Progenitor cell of endocrine pancreas (in vitro differentiated cells): ENCODE measurements at places on chromosomes 4 and X.

DNA sequence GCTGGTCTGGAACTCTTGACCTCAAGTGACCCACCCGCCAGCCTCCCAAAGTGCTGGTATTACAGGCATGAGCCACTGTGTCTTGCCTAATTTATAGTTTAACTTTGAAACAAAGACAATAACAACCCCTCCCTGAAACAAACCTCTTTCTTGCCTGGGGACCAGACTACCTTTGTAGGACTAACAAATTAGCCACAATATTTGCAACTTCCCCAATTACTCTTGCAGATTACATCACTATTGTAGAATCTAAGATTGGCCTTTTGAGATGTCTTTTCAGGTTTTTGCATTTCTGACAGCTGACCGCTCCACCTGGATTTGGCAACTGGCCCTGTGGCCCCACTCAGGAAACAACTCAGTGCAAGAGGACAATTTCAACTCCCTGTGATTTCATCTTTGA lies 84.8 kb downstream of the AKAP4 start:
- no peak for DNase-seq

- no peak for DNase-seq
These were observed 14.2 kb downstream of the CHST7 start for GRCh38 chrX:46587753-46588171.

- no peak for DNase-seq
These were observed 8.9 kb upstream of the RGS12 start for GRCh38 chr4:3283916-3284315.

DNA sequence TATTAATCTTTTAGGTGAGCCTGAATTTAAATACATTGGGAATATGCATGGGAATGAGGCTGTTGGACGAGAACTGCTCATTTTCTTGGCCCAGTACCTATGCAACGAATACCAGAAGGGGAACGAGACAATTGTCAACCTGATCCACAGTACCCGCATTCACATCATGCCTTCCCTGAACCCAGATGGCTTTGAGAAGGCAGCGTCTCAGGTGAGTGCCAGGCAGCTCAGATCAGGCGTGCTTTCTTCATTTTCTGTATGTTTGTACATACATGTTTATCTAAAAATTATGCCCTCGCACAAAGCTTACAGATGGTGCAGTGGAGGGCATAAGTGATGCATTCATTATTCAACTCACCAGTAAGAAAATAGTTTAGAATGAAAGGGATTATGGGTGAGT lies 85.6 kb downstream of the CPE start:
- DNase-seq = no peak

- no peak for DNase-seq
These were observed 33.7 kb downstream of the FRMD7 start for GRCh38 chrX:132094164-132094563.

GRCh38 chr4:180828455-180829018 lies 1414.7 kb upstream of the TENM3 start:
- DNase-seq = no peak

- no peak for DNase-seq
These were observed 66.3 kb downstream of the PTPN13 start for GRCh38 chr4:86660401-86660800.

GRCh38 chr4:83417566-83417965 lies 38.1 kb downstream of the HELQ start:
- no peak for DNase-seq

DNA sequence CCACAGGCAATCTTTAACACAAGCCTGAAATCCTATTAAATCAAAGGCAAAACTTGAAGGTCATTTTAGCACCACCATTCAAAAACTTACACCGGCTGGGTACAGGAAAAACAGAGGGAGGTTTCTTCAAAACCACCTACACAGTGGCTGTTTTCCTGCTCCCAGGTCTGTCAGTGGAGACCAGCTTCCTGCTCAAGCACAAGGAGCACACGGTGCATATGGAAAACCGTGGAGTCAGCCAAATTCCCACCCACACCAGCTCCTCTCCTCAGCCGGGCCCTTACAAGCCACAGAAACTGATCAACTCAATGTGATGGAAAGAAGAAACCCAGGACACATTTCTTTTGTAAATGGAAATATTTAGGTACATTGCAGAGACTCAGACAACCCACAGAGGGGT lies 14.3 kb upstream of the FAM241A start:
- no peak for DNase-seq

DNA sequence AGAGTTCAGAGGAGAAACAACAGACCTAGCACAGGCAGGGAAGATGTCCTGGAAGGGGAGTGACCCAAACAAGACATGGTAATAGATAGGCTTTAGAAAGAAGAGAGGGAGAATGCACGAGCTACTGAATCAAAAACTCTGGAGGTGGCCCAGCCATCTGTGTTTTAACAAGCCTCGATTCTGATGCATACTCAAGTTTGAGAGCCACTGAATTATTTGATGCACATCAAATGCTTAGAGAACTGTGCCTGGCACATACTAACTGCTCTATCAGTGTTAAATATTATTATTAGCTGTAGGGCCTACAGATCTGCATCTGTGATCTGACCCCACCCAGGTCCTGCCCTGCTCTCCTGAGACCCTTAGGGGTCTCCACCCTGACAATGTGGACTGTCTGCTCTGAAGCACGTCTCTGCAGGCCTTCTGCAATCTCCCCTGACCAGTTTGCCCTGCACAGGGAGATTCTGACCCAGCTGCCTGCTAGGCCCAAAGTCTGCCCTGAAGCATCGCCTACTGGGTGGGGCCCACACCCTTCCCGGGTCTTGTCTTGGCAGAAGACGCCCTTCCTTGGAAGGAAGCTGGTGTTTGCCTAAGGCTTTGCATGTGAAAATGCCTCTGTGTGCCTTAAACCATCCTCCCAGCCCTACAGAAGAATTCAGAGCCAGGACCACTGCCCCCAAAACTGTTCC lies 201.5 kb upstream of the KLF3 start:
- DNase-seq = no peak
